GM04504 (cell line): ENCODE measurements at places on chromosomes 3 and 15.
A peak's percentile ranks its signal among the peaks of the same experiment; 100 is the strongest.

DNA sequence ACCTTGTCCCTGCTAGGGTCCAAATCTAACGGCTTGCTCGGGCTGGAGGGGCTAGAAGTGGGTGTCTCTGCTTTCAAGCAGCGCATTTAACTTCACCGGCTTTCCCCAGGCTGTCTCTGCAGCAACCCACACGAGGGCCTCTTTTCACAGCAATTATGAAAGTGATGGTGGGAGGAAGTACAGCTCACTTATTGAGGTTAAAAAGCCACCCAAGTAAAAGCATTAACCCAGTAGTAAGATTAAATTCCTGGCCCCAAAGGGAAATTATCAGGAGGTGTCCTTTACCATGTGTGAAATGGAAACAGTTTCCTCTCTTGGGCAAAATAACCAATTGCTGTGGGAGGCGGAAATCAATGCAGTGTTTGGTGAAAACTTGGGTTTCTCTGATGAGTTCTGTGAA is 41.1 kb downstream of the NGRN start:
- no peak for DNase-seq

- DNase-seq: peak; percentile 21
These were observed 15.9 kb downstream of the MYZAP start for GRCh38 chr15:57607570-57608000.

GRCh38 chr3:100040451-100041225 is 73.7 kb downstream of the FILIP1L start:
- DNase-seq: no peak

DNA sequence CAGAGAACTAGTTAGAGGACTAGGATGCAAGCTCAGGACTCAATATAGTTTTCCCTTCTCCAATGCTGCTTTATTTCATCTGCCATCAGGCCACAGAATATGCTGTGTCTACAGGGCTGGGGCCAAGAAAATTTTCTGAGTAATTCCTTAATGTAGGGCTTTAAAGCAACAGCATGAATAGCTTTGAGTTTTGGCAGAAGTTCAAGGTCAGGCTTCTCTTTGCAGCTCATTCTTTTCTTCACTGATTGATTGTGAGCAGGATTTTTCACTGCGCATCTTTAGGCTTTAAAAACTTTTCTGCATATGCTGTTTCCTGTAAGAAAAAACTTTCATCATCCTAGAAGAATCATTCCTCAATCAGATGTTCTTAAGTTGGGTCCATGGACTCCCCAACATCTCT is 4.6 kb downstream of the TMEM108 start:
- no peak for DNase-seq

DNA sequence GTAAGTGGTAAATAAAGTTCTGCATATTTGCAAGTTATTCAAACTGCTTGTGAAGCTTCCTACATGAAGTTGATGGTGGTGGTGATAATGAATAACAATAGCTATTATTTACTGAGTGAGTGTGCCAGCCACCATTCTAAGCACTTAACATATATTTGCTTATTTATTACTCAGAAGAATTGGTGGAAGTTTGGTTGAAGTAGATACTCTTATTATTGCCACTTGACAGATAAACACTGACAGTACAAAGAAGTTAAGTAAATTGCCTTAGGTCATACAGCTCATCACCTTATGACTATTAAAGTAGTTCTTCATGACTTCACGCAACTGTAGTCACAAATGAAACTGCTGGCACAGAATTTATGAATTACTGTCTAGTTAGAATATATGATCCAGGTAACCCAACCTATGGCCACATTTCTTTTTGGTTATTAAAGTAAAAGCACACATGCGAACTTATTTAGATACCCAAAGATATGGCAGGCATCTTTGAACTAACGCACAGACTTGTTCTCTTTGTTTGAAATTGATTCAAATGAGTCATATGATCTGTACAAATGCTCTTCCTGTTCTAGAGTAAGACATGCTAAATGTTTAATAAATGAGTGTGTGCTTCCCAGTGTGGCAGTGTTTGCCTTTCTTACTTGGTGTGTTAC is 99.8 kb upstream of the NR2F2 start:
- no peak for DNase-seq

DNA sequence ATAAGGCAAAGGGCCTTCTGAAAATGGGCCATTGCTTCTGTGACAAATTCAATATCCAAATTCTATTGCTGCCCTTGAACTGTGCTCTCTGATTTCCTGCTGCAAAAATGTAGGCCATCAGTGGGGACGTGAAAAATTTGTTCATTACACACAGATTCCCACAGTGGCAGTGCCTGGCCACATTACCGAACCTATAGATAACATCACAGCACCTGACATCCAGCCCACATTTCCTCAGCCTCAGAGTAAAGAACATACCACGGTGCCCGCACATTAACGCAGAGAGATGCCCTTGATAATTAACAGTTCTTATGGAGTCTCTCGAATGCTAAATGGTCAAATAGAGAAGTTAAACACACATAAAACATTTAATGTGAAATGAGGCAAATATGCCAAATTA is 931.6 kb upstream of the CFAP20DC start:
- no peak for DNase-seq

GRCh38 chr3:55719006-55719405 is 231.9 kb upstream of the WNT5A start:
- DNase-seq: no peak

GRCh38 chr15:74598126-74598842 is 17.4 kb upstream of the CLK3 start:
- peak; percentile 73 for DNase-seq

- DNase-seq: no peak
These were observed 260.5 kb upstream of the THBS1 start for GRCh38 chr15:39320355-39320754.

- DNase-seq: no peak
These were observed 8.7 kb downstream of the SLC6A6 start for GRCh38 chr3:14411166-14411526.

DNA sequence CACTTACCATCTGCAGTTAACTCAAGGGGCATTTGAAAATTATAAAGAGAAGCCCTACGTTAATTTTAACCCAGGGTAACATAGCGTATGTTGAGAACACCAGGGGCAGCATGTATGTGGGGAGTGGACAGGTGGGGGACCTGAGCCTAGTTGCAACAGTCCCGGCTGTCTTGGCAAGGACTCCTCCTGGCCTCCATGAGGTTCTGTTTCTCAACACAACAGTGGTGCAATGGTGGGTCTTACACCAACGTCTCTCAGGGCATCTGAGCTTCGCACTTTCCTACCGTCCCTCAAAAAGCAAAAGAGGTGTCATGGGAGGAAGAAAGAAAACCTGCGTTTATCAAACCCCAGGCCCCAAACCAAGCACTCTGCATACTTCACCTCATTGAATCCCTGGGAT is 50.6 kb downstream of the MGLL start:
- DNase-seq: no peak

GRCh38 chr3:139636511-139636910 is 41.3 kb downstream of the NMNAT3 start:
- no peak for DNase-seq

DNA sequence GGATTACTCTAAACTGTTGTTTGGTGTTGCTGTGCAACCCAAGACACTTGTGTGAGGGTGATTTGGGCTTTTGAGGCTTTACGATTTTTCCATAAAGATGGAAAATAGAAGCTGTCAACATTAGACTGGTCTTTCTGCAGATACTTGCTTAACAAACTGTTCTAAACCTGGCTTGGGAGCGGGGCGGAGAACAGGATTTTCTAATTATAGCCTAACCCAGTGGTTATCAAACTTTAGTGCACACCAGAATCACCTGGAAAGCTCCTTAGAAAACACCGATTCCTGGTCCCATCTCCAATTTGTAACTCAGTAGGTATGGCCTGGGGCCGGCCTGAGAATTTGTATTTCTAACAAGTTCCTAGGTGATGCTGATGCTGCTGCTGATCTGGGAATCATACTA is 19.0 kb downstream of the GPR156 start:
- no peak for DNase-seq

DNA sequence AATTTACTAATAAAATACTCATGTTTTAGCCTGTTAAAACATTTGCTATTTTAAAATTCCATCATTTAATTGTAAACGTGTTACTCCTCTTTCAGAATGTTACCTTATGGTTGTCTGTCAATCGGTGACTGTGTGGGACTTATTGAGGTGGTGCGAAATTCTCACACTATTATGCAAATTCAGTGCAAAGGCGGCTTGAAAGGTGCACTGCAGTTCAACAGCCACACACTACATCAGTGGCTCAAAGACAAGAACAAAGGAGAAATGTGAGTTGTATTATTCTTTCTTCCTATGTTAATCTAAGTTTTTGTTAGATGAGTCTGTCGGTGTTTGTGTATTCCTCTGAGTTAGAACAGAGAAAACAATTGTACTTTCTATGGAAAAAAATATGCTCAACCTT is 21.7 kb downstream of the KCNMB3 start:
- no peak for DNase-seq

DNA sequence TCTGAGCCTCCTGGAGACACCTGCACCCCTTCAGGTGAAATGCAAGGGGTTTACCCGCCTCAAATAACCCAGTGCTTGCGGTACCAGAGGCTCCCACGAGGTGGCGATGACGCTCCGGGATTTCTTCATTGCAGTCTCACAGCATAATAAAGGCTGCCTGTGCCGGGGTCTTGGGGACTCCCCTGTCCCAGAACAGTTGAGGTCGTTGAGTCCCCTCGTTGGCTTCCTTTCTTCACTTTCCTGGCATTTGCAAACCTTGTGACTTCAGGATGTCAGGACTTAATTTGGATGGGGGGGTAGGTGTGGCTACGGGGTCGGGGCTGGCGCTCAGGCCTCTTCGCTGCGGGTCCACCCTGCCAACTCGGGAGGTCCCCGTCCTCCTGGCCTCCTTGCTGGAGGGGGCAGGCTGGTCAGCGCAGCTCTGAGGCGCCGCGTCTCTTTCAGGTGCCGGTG is 1.3 kb downstream of the GNAT1 start:
- DNase-seq: no peak

DNA sequence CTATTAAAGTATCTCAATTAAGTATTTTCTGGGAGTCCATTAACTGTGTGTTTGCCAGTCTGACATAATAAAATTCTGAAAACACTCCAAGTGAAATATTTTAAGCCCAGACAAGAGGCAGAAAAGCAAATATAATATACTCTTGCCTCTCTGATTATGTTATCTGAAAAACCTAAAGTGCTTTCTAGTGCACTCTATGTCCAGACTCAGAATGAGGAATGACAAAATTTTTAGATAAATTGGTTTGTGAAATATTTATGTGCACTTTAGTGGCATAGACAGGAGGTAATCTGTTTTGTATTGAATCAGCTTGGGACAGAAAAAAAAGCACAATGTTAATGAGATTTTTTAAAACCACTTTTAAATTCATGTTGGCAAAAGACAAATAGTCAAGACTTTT is 508.2 kb upstream of the SUCLG2 start:
- DNase-seq: no peak

GRCh38 chr3:53665608-53666425 is 171.4 kb downstream of the CACNA1D start:
- no peak for DNase-seq

DNA sequence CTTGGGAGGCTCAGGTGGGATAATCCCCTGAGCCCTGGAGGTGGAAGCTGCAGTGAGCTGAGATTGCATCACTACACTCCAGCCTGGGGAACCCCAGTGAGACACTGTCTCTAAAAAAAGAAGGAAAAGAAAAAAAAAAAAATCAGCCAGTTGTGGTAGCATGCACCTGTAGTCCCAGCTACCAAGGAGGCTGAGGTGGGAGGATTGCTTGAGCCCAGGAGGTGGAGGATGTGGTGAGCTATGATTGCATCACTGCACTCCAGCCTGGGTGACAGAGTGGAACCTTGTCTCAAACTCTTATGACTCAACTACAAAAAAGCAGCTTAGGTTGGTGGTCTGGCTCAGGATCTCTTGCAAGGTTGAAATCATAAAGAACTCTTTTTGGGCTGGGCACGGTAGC is 19.3 kb upstream of the GPX1 start:
- no peak for DNase-seq

GRCh38 chr3:128054367-128054766 is 2.1 kb downstream of the SEC61A1 start:
- no peak for DNase-seq

DNA sequence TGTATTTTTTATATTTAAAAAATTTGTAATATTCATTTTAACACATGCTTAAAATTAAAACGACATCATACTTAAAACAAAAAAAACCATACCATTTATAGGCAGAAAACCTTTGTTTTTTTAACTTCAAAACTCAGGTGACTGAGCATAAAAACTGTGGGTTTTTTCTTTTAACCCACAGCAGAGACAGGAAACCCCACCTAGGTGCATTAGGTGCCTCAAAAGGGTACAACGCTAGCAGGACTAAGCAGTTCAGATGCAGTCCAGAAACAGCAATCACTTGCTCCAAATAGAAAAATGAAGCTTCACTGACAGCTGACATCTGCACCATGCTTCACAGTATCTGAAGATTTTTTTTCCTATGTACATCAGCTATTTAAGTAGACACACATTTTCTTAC is 52.3 kb downstream of the GLB1 start:
- no peak for DNase-seq

GRCh38 chr15:47820057-47820746 is 102.9 kb downstream of the SEMA6D start:
- no peak for DNase-seq

GRCh38 chr3:124907957-124908356 is 20.8 kb upstream of the ITGB5 start:
- DNase-seq: no peak

GRCh38 chr3:102511168-102511567 is 76.4 kb downstream of the ZPLD1 start:
- no peak for DNase-seq

GRCh38 chr3:10857235-10857634 is 41.2 kb downstream of the SLC6A11 start:
- DNase-seq: no peak

DNA sequence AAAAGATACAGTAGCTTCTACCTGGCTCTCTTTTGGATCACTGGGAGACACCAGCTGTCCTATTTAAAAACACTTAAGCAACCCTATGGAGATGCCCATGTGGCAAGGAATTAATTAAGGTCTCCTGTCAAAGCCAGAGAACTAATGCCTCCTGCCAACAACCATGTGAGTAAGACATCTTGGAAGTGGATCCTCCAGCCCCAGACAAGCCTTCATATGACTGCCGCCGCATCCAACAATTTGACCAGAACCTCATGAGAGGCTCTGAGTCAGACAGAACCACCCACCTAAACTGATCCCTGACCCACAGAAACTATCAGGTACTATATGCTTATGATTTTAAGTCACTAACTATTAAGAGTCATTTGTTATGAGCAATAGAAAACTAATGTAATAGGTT is 22.3 kb downstream of the IFT80 start:
- DNase-seq: peak; percentile 5

GRCh38 chr3:138939561-138940241 is 7.2 kb downstream of the FOXL2 start:
- no peak for DNase-seq

DNA sequence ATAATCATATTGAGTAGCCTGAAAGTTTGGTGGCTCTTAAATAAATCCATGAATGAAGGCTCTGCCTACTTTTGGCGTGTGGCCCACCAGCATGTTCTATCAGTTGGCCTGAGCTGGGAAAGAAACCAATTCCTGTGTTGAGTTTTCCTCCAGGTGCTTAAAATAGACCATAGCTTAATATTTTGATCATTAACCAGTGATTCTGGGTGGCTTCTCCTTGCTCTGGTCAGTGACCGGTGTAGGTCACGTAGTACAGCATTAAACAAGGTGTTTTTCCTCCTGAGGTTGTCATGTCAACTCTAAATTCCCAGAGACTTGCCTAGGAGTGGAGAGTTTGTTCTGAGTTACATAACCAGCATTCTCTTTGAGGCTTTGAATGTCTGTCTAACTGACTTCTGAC is 1.3 kb downstream of the HHLA2 start:
- no peak for DNase-seq
